ENCODE measurements at places on chromosomes 5 and 9. TPM values are rescaled to one million over a fixed set of nuclear protein-coding genes. Genes with fewer than 3 reads are reported as not detected.

DNA sequence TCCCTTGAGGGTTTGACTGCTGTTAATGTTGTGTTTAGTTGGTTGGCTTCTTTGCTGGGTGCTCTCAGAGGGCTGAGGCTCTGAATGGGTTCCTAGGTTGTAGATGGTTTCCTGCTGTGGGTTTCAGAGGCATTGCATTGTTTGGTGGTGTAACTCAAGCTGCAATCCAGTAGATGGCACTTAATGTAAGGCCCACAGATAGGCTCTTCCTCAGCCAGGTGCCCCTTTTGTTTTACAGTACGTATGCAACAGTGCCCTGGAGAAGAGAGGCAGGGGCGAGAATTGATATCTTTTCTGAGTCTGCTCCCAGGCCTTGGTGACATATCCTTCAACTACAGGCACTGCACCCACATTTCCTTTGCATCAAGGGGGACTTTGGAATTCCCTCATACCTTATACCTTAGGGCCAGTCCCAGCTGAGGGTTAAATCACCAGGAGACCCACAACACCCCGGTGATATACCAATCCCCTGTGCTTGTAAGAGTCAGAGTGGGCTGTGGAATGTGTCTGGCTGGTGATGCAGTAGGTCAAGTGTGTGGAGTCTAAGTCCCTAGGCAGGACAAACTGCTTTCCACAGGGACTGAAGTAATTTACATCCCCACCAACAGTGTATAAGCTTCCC is 7.0 kb upstream of the UGT3A2 start:
- DNase-seq = no peak
- no peaks in the 10 kb centered on the region for H3K36me3 ChIP-seq
- no peak overlapping the region for H3K27ac ChIP-seq
- no peaks in the 10 kb centered on the region for H3K4me1 ChIP-seq
- no peaks in the 10 kb centered on the region for H3K27me3 ChIP-seq

The PCDH1 gene
- total RNA-seq = 44.1 TPM

- H3K36me3 ChIP-seq = no peaks in the 10 kb centered on the region
- H3K4me3 ChIP-seq = no peak overlapping the region
- H3K27ac ChIP-seq = no peak overlapping the region
- H3K4me1 ChIP-seq = no peaks in the 10 kb centered on the region
- no peaks in the 10 kb centered on the region for H3K27me3 ChIP-seq
Observed at GRCh38 chr5:67400752-67401151, 204.2 kb upstream of the CD180 start.

The RFESD gene
- total RNA-seq = 0.56 TPM

The MARCHF3 gene
- 4.3 TPM for total RNA-seq

DNA sequence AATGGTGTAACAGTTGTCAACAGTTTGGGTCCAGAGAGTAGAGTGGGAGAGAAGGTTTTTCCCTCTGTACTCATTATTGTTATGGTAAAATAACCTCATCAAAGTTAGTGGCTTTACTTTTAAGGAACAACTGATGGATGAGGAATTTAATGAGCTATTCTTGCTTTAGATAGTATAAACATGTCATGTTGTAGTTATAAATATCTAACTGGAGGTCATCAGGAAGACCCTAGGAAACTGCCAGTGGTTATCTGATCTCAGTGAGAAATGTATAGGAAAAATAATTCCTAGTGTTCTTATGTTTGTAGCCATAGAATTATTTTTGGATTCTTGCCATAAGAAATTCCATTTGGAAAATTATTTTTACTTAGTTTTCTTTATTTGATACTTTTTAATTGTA is 4.1 kb downstream of the ERCC6L2 start:
- H3K4me1 ChIP-seq = no peaks in the 10 kb centered on the region
- no peak overlapping the region for H3K4me3 ChIP-seq
- no peaks in the 10 kb centered on the region for H3K27me3 ChIP-seq
- no peak for DNase-seq
- H3K27ac ChIP-seq = no peak overlapping the region

DNA sequence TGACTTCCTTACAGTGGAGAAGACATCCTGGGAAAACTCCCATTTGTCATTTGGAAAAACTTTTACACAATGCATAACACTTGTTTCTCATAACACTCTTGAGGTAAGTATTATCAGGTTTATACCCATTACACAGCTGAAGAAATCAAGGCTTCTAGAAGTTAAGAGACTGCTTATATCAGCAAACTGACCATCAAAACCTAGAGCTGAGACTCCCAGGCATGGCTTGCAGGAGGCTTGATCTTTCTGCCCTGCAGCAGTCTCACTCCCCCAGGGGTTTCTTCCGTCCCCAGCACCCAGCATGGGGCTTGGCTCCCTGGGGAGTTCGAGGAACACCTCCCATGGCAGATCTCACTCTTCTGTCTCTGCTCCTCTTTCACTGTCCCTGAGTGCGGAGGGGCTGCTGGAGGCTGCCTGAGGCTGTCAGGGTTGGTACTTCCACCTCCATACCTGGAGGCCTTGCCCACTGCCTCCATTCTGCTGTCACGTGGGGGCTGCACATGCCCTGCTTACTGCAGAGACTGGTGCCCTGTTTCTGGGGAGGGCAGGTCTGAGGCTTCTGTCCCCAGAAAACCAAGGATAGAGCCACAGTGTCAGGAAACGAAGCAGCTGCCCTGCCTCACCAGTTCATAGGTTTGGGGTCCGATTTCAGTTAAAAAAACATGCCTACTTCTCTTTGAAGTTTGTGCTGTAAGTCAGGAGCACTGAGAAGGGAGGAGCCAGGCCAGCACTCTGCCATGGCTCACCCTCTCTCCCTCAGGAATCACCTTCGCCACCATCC is 202.5 kb downstream of the PAX5 start:
- H3K36me3 ChIP-seq = no peaks in the 10 kb centered on the region
- H3K27me3 ChIP-seq = no peaks in the 10 kb centered on the region
- no peak overlapping the region for H3K4me3 ChIP-seq
- H3K27ac ChIP-seq = no peak overlapping the region
- DNase-seq = no peak

The SPEF2 gene
- 3.0 TPM for total RNA-seq

The TNC gene
- 2.2 TPM for total RNA-seq

The NR5A1 gene
- 0.26 TPM for total RNA-seq

The LCN15 gene
- not detected for total RNA-seq

DNA sequence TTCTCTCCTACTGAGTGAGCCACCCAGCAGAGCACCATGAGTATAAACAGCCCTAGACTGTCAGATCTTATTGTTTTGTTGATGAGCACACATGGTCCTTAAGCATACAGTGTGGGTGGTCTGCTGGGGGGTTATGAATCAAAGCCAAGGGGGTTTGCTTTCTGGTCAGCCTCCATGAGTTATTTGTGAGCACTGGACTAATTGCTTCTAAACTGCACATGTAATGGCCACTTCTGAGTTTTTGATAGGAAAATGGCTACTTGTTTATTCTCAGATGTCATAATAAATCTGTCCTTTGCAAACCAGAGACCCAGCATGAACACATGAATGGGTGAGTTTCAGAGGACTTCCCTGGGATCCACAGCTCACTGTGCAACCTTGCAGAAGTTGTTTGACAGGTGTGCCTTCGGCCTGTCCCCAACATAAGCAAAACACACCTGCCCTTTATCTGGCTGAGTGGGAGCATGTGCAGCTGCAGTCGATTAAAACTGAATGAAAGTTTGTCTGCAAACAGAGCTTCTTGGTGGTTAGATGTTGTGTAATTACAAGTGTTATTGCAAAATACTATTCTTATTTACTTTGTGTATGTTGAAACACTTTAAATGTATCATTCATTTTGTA is 35.9 kb downstream of the MAMDC2 start:
- DNase-seq = no peak
- H3K4me3 ChIP-seq = no peak overlapping the region
- peaks cover 20% of the 10 kb centered on the region for H3K4me1 ChIP-seq
- H3K27me3 ChIP-seq = no peaks in the 10 kb centered on the region
- no peak overlapping the region for H3K27ac ChIP-seq

GRCh38 chr5:39211773-39212172 is 7.6 kb downstream of the FYB1 start:
- no peaks in the 10 kb centered on the region for H3K36me3 ChIP-seq
- no peaks in the 10 kb centered on the region for H3K27me3 ChIP-seq
- H3K27ac ChIP-seq = no peak overlapping the region
- DNase-seq = no peak

All from right lobe of liver (tissue), 6 donors.